ENCODE measurements at places on chromosomes 3 and 15. TPM values are rescaled to one million over a fixed set of nuclear protein-coding genes. Genes with fewer than 3 reads are reported as not detected.

P2RY13 gene
- polyA plus RNA-seq = 1.9 TPM

SPRED1 gene
- polyA plus RNA-seq = 36.1 TPM

- DNase-seq = no peak
Observed at GRCh38 chr15:69535101-69535638, 82.6 kb downstream of the RPLP1 start.

DNA sequence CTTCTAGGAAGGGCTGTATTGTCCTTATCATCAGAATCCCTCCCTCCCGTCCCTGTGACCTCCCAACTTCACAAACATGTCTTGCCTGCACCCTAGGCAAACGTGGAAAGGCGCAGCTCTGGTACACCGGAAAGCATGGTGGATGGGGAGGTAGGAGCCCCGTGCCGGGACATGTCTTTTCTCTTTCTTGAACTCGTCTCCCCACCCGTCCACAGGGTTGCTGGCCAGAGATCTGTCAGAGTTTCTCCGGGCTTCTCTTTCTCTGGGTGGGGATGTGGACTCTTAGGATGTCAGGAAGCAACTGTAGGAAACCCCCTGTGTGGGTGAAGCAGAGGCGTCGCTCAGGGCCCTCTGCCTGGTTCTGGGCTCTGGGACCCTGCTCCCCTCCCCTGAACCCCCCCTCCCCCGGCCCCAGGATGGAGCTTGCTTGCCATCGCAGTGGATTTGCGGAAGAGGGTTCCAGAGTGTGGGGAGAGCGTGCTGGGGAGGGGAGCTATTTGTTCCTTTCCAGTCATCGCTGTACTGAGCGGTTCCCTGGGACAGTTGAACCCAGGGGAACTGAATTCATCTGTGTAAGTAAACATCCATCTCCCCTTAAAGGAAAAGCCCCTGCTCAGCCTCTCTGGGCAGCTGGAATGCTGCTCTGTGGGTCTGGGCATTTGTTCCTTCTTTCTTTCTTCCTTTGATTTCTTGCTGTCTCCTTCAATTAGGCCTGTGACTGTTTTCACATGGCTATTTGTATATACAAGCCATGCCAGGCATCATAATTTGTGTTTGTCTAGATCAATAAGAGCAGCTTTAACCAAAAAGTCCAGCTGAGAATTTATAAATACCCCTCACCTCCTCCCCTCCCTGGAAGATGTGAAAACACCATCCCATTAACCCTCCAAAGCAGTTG is 72.8 kb downstream of the SMAD3 start:
- no peak for DNase-seq

GRCh38 chr3:140073278-140074045 is 138.5 kb downstream of the CLSTN2 start:
- DNase-seq = no peak

DNA sequence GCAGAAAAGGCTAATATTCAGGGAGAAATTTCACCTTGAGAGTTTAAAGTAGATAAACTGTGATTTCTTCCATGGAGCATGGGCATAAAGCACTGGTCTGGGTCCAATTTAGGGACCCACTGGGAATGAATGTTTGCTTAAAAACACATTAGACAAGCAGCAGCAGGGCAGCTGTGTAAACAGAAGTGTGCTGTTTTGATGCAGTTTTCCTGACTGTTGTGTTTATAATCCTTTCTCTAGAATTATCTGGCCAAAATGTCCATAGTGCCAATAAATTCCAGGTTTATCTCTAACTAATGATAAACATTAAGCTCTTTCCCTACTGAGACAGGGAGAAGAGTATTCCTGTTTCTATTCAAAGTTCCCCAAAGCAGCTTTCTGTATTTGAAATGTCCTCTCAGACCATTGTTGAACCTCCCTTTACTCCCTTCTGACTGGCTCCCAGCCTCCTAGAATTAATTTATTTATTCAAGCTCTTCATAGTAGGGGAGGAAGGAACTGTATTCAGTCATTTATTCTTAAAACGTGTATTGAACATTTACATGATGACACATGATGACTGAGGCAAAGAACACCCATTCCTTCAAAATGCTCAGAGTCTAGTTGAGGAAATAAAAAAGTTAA is 7.0 kb upstream of the TM4SF18 start:
- DNase-seq = no peak
